ENCODE measurements at places on chromosomes 1 and 21.

DNA sequence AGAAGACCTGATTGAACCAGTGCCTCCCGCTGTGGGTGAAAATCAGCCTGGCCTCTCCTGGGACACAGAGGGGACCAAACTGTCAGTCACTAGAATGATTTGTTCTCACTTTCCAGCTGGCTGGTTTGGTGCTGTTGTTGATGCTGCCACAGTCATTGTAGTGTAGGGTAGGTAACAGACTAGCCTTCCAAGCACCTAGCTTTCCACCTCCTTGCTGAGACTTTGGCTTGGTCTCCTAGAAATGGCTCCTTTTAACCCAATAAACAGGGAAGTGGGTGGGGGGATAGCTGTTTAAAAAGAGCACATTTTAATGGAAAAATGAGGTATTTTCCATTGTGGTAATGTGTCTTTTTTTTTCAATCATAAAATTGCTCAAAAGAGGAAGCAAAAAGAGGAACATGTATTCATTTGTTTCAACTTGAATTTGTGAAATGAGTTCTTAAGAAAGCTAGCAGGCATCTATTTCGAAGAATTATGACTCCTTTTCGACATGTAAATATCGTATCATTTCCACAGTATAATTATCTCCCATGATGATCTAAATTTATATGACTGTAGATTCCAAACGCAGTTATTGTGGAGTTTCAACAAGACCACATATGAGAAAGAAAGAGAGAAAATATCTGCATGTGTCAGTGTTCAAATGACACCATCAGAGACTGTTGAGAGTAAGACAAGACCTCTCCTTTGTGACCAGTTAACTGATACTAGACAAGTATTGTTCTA is 190.1 kb downstream of the HLX start:
- no peak for DNase-seq

DNA sequence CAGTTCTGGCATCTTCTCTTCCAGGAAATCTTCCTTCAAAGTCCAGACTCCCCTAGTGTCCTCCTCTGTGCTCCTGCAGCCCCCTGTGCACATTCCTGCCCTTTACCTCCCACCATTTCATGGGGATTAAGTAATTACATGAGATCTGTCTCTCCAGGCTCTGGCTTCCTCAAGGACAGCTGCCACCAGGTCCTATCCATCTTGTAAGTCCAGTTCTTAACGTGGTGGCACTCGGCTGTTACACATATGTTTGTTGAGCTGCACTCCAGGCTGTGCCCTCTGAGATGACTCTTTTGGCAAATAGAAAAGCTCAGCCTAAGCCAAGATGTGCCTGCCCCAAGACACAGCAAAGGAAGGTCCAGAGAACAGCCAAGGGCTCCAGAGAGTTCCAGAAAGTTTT is 57.4 kb upstream of the CAMK1G start:
- DNase-seq = no peak

- peak; percentile 16 for DNase-seq
Observed at GRCh38 chr21:30491963-30492428, at the start of gene KRTAP19-3. TSS of gene KRTAP19-3 (minus strand) at chr21:30492013. CDS start at chr21:30491957, 56 bp downstream.

DNA sequence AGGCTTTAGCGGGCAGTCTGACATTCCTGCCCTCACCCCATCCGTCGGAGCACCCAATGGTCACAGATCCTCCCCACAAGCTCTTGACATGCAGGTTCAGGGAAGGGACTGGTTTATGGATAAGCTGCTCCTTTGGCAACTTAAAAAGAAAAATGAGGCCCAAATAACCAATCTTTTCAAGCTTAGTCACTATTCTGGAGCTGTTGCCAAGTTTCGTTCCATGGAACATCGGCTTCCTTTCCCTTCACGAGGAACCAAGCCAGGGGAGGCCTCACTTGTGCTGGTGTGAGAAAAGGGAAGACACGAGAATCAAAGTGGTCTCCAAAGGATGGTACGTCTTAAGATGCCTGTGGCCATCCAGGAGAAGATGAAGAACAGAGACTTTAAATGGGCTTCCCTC is 46.1 kb upstream of the LPAR3 start:
- DNase-seq = peak; percentile 6

DNA sequence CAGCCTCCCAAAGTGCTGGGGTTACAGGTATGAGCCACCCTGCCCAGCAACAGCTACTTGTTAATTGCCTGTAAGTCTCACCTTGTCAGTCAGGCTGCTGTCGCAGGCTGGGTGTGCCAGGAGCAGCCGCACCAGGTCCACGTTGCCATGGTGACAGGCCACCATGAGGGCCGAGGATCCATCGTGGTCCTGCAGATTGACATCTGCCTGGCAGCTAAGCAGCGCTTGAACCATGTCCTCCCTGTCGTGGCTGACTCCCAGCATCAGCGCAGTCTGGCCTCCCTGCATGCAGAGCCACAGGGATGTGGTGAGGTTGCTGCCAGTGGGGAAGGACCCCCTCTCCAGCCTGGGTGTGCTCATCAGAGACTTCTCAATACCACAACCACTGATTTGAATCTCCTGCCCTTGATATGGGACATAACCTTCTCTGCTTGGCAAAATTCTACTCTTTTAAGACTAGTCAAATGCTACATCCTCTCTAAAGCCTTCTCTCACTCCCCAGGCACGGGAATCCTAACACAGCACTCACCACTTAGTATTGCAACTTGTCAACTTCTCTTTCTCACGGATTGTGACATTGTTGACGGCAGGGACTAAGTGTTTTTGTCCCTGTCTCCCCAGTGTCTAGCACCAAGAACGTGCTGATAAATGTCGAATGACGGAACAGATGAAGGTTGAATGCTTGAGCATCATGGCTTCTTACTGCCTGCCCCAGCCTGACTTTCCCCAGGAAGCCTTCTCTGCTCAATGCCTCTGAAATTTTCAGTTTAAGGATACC is 52.9 kb downstream of the L1TD1 start:
- DNase-seq = no peak

DNA sequence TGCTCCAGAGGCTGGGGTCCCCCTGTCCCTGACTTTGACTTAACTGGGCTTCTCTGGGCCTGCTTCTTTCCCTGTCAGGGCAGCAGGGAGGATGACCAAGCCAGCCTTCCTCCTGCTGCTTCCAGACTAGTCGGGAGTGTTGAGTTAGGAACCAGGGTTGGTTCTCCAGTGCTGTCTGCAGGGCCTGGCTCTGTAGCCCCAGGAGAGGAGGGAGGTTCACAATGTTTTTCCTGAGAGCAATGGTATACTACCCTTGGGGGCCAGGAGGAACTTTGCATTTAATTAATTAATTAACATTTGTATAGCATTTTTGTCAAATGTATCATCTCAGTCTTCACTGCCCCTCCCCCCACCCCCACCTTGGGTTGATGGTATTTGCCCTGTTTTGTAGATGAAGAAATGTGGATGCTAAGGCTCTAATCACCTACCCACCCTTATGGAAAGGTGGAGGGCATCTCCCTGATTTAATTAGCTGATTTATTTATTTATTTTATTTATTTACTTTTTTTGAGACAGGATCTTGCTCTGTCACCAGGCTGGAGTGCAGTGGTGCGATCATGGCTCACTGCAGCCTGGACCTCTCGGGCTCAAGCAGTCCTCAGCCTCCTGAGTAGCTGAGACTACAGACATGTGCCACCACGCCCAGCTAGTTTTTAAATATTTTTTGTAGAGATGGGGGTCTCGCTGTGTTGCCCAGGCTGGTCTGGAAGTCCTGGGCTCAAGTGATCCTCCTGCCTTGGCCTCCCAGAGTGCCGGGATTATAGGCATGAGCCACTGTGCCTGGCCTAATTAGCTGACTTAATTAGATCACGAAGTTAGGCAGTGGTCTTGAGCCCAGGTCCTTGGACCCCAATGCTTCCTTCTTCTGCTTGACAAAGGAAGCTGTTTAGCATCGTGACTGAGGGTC is 6.6 kb downstream of the H6PD start:
- DNase-seq = no peak

GRCh38 chr1:158989424-158989823 is 20.3 kb upstream of the IFI16 start:
- DNase-seq = no peak

DNA sequence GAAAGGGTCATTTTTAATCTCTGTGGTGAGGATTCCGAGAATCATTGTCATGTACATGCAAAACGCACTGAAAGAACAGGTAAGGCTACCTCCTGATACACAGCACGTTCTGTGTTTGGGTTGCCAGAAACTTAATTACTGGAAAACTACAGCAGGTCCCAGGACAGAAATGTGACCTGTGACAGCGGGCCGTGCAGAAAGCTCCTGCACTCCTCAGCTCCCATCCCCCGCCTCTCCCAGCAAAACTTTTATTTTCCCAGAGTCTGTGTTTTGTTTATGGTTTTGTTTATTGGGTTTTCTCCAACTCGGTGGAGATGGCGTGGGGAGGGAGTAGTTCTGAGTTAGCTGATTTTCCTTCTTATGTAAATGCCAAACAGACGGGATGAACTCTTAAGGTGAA is 44.7 kb downstream of the SLC44A3 start:
- no peak for DNase-seq

GRCh38 chr1:173867753-173868265 is at the start of gene GAS5:
TSS of gene GAS5 (minus strand) at chr1:173867989.
- peak; percentile 100 for DNase-seq

- no peak for DNase-seq
Observed at GRCh38 chr1:244759158-244759557, 76.3 kb upstream of the COX20 start.

DNA sequence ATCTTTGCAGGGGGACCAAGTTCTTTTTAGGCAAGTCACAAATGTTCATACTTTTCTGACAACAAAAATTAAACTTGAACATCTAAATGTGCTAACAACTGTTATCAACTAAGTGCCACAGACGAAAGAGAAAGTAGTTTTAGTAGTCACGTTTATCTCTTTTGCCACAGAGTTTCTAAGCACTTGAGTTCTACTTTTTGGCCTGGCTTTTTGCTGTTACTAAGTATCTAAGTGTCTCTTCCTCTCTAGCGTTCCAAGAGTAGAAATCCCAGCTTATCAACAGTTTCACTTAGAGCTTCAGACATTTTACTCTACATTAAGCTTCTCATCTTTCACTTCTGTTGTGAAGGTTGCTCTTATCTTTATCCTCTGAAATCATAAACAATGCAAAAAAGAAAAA is 34.2 kb downstream of the GATAD2B start:
- DNase-seq = no peak

- no peak for DNase-seq
Observed at GRCh38 chr1:34590211-34590623, 164.6 kb upstream of the GJB5 start.

DNA sequence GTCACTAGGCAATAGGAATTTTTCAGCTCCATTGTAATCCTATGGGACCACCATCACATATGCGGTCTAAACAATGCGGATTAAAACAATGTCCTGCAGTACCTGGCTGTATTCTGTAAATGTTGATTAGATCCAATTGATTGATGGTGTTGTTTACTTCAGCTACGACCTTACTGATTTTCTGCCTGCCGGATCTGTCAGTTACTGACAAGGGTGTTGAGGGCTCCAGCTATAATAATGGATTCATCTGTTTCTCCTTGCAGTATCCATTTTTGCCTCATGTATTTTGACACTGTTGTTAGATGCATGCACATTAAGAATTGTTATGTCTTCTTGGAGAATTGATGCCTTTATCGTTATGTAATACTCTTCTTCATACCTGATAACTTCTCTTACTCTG is 39.0 kb downstream of the RAP1A start:
- no peak for DNase-seq

GRCh38 chr1:150066838-150067183 is 765 bp upstream of the VPS45 start:
- DNase-seq = no peak

DNA sequence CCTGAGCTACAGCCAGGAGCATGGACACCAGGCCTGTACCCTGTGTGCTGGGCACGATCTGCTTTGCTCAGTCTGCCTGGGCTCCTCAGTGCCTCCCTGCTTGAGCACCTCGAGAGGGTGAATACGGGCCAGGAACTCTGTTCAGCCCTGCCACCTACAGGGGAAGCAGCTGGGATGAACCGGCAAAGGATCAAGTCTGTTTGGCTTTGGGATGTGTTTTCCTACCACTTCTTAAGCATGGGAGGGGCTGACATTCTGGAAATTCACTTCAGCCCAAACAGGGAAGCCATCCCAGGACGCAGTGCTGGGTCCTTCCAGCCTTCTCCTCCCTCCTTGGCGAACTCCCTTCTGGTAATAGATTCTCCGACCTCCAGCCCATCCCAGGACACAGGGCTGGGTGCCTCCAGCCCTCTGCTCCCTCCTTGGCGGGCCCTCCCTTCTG is 55.8 kb upstream of the SELENON start:
- DNase-seq = peak; percentile 53

GRCh38 chr1:183390561-183390960 is 27.6 kb downstream of the NMNAT2 start:
- no peak for DNase-seq

GRCh38 chr1:218430822-218431221 is 85.7 kb downstream of the TGFB2 start:
- no peak for DNase-seq

- DNase-seq = no peak
Observed at GRCh38 chr1:25875856-25876692, 566 bp upstream of the PAQR7 start.

- no peak for DNase-seq
Observed at GRCh38 chr21:35801391-35801790, 258.9 kb downstream of the SETD4 start.

DNA sequence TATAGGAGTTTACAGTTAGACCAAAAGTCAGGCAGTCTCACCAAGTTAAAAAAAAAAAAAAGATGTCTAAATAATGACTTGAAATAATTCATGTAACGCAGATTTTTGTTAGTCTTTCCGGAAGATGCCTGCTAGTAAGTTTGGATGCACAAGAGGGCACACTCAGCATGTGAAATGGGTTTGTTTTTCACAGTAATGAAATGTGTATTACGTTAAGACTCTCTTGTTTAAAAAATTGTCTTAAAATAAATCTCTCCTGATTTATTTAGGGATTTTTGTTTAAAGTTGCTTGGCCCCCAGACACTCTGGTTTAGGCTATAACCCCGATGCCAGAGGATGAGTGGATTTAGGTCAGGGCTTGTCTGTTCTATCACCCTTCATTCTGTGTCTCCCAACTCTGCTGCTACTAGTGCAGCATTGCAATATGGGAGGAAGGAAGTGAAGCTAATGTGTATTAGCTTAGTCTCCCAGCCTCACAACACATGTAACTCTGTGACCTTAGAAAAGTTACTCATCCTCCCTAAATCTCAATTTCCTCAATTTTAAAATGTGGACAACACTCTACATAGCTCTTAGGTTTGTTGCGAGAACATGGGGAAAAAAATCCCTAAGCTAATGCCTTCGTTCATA is 25.7 kb downstream of the CTH start:
- DNase-seq = peak; percentile 13

- DNase-seq = no peak
Observed at GRCh38 chr1:9875636-9876000, 34.5 kb downstream of the CTNNBIP1 start.

GRCh38 chr1:204673909-204674649 is 11.5 kb downstream of the LRRN2 start:
- no peak for DNase-seq

- peak; percentile 91 for DNase-seq
Observed at GRCh38 chr1:77473690-77474089, 191.9 kb downstream of the AK5 start.

DNA sequence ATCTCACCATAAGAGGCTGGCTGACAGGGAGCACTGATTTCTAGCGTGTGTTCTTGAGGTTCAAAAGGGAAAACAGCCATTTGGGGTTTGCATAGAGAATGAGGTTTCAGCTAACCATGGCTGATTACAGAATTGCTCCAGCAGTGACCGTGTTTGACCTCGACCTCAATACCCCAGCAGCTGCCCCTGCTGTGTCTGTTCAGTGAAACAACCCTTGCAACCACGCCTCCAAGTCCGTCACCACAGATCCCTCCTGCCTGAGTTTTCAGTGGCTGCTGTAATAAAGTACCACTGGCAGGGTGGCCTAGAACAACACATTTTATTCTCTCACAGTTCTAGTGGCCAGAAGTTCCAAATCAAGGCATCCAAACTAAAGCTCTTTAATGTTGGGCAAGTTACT is 147.7 kb downstream of the HUNK start:
- DNase-seq = no peak

All from fibroblast of skin of back (primary cell).